ENCODE measurements at places on chromosomes 12 and 14.

DNA sequence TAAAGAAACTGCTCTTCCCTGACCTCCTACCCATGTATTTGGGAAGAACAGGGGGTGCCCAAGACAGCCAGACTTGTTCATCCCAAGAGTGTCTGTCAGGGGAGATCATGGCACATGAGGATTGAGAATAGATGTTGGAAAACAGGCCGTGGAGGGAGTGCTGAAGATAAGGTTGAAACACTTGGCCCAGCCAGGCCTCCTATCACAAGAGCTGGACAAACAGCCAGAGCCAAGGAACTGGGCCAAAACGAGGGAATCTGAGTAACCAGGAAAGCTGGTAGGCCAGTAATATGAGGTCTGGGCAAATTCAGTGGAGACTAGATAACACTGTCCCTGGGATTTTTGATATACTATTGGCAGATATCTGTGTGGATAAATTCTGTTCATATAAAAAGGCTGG is 161.7 kb downstream of the TMX1 start:
- DNase-seq: no peak

DNA sequence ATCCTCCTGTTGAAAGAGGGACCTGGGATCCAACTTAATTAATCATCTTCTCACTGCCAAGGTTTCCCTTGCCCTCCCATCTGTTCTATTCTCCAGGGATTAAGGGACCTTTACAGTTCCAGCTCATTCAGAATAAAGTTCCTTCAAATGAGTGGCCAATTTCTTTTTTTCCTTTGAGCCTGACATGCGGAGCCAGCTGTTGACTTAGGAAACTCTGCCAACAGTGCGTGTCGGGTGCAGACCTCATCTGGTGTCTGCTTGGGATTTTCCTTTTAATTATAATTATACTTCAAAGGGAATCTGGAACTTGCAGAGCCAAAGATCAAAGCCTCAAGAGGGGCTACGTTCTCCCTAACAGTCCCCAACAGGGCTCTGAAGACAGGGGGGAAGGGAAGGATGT is 64.8 kb downstream of the CCDC60 start:
- DNase-seq: no peak

DNA sequence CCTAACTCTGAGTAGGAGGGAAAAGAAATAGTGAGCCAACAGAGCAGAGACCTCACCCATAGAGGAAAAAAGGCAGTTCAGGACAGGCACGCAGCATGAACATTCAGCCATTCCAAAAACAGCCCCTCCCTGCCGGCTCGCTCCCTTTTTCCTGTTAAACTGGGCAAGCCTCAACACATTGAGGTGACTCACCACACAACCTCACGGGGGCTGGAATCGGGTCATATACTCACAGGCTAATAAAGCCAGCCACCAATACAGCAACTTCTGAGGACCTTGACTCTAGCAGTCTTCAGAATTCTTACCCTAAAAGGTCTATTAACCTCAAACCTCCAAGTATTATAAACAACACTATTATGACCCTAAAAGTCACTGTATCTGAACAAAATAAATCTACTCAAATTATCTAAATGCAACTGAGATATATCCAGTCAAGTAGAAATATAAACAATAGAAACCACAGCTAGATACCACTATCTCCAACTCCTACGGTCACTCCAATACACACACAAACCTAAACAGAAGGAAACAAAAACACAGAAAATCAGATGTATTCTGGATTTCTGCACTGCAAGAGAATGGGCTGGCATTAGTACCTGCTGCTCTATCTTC is 6.3 kb downstream of the YBX3 start:
- DNase-seq: no peak

DNA sequence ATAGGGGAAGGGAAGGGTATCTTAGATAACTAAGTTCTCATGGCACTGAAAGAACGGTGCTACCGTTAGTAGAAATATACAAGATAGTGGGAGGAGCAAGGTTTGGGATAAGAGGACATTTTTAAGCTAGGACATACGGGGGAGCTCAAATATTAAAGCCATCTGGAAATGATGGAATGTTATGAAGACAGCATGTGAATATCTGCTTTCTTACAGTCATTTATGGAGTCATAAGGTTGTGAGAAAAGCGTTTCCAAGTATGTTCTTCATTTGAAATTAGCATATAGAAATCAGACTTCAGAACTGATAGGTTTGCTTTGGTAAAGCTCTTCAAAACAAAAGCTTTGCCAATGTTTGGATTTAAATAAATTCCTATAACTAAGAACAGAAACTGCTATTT is 62.3 kb downstream of the OTOGL start:
- DNase-seq: no peak

DNA sequence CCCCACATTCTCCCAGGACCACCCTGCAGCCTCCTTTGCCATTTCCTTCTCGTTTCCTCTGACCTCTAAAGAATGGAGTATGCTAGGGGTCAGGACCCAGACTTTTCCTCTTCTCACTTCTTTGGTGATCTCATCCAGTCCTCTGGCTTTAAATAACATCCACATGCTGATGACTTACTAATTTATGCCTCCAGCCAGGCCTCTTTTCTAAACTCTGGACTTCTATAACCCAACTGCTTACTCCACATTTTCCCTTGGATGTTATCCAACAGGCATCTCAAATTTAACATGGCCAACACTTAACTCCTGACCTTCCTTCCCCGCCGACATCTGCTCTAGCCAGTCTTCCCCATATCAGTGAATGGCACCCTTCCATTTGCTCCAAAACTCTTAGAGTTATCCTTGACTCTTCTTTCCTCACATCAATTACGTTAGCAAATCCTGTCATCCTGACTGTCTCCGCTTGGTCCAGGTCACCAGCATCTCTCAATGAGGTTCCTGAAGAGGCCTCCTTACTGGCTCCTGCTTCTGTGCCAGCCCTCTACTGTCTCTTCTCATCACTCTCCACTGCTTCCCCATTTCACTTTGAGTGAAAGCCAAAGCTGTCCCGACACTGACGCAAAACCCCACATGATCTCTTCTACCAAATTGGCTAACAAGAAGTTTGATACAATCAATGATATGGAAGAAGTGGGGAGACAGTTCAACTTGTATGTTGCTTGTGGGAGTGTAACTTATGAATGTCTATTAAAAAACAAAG is 42.7 kb downstream of the TMBIM6 start:
- DNase-seq: no peak

- DNase-seq: no peak
Measured at GRCh38 chr14:36295642-36296627, 24.5 kb downstream of the MBIP start.

GRCh38 chr14:58055497-58056010 is 96.5 kb downstream of the ARMH4 start:
- no peak for DNase-seq

GRCh38 chr12:14993537-14994266 is 20.9 kb downstream of the PDE6H start:
- DNase-seq: no peak

DNA sequence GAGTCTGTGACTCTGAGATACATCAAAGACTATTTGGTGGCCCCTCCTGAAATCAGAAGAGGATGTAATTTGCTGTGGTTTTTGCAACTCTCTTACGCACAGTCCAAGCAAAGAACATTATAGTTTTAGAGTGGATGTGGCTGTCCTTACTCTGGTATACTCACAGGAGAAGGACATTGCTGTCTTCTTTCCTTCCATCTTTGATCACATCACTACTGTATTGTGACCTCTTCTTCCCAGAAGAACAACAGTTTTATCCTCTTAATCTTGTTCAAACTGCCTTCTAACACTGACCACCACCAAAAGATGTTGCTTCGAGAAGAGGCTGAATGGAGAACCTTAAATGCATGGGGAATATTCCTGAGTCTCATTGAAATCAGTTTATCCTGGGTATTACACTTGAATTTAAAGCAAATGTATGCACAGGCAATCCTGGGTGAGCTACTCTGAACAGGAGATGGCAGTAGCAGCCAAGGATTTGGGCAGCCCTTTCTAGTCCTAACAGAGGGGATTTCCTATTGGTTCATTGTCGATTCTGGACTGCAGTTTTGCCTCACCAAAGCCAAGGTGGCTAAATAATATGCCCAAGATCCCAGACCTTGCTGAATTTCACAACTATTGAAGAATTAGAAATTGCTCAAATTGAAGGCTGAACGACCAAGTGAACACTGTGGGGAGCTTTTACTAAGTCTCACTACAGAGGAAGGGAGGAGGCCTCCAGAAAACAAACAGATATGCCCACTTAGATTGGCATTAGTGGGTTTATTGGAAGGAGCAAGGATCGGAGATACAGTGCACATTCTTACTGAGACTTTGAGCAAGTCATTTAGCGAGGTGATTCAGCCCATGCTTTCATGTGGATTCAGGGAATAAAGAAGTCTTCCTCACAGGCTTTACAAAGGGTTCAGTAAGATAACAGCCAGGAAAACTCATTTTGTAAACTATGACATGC is 282.8 kb downstream of the PAWR start:
- DNase-seq: peak; percentile 20

- DNase-seq: no peak
Measured at GRCh38 chr12:31929027-31929526, 30.1 kb upstream of the RESF1 start.

GRCh38 chr14:71730471-71730870 is 201.8 kb upstream of the RGS6 start:
- no peak for DNase-seq

DNA sequence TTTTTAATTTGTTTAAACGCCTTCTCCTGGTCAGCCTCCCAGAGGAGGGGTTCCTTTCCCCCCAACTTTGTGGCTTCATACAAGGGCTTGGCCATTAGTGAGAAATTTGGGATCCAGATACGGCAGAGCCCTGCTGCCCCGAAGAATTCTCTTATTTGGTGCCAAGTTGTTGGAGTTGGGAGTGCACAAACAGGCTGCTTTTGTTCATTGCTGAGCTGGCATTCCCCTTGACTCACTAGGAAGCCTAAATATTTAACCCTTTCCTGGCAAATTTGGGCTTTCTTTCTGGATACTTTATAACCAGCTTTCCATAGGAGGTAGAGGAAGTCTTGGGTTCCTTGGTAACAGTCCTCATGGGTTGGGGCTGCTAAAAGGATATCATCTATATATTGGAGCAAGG is 10.3 kb upstream of the ADAM21 start:
- no peak for DNase-seq

DNA sequence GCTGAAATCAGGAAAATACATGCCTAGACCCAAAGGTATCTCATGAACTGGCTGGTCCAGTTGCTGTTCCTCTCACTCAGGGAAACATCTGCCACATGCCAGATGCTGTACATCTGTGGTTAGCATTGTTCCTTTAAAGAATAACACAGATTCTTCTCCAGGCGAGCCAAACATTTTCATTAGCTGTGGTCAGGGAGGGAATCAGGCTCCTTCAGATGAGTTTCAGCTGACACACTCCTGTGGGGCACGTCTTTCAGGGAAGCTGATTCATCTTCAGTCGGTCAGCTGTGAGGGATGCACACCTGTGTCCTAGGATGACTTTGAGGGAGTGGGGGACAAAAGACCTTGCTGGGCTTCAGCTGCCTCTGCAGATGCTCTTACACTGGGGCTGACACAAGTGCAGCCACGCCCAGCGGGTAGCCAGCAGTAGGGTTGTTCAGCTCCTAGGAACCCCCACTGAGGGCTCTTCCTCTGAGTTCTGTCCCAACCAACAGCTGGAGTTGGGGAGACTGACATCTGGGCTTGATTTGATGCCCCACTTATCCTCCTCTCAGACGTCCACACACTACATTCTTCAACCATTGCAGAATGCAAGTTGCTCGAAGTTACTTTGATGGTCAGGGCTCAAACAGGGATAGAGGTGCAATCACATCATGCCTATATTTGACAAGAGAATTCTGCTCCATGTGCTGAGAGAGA is 155.0 kb downstream of the NUAK1 start:
- DNase-seq: no peak

DNA sequence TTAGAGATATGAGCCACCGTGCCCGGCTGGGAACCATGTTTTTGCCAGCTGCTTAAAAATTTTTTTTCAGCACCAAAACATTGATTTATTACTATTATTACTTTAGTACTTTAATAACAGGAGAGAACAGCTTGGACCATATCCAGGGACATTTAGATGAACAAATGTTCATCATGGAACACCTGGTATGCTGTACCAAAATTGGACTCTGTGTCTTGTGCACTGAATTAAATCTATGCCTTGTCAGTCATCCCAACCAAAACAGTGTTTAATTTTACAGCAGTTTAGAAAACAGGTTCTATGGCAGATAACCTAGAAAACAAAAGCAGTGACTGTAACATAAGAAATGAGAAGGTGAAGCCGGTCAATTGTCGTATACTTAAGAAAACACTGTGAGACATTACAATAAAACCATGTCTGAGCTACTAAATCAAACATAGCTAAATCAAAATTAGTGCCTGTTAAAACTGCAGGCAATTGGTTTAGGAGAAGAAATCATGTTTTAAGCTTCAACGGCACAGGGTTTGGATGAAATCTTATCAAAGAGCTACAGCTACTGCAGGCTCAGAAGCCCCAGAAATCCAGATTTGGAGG is 58.2 kb upstream of the PYGL start:
- no peak for DNase-seq

DNA sequence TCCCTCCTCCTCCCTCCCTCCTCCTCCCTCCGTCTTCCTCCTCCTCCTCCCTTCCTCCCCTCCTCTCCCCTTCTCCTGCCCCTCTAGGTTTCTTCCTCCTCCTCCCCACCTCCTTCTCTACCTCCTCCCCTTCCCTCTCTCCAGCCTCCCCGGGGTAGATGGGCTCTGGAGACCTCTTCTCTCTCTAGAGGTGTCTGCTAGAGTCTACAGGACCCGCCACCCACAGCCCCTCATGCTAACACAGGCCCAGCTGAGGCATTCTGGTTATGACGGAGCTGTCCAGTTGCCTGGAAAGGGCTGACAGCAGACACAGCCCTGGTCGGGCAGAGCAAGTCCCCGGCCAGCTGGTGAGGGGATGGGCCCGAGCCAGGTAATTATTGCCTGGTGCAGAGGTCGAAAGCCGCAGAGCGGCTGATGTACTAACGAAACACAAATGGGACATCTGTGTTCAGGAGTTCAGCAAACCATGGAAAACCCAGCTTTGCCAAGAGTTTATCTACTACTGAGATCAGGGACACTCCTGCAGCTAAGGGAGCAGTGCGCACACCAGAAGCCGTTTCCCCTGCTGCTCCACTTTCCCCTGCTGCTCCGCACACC is 96.2 kb downstream of the PAPOLA start:
- DNase-seq: no peak

DNA sequence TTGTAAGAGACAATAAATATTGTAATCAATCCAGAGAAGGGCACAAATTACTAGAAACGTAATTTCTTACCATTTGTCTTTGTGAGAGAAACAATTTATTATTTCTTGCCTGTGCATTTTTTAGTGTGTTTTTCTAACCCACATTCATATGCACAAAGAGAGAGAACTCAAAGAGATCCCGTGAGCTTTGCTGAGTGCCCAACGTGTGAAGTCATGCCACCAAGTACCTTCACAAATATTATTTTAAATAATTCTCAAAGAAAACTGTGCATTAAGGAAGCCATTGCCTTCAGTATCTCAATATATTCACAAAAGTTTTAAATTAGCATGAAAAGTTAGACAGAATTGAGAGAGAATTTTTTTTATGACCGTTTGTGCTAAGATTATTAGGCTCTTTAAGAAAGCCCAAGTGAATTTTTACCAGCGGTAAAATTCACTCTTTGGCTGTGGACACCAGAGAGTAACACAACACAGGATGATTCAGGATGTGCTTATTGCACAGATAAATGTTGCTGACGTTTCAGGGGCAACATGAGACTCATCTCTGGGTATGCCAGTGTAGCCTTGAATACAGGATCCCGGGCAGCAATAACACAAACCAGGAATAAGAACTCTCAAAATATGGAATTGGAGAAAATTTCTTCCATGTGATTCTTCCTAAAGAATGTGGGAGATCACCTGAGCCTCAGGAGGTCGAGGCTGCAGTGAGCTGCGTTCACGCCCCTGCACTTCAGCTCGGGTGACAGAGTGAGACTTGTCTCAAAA is 2.9 kb downstream of the ARHGDIB start:
- DNase-seq: no peak

Data from GM13976 (cell line).